ENCODE measurements at places on chromosomes 13 and 19.

DNA sequence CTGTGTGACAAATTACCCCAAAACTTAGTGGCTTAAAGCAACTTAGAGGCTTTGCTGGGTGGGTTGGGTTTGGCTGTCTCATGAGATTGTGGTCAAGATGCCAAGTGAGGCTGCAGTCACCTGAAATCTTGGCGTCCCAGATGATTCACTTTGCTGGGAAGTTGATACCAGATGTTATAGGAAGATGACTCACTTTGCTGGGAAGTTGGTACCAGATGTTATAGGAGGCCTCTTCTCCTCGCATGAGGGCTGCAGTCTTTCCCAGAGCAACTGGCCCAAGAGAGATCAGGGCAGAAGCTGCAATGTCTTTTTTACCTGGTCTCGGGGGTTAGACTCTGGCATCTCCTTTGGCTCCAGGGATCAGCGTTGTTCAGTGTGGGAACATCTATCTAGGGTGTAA is 16.8 kb downstream of the TEX29 start:
- DNase-seq = no peak

GRCh38 chr13:75372923-75373841 is 108.8 kb downstream of the TBC1D4 start:
- peak; percentile 9 for DNase-seq

DNA sequence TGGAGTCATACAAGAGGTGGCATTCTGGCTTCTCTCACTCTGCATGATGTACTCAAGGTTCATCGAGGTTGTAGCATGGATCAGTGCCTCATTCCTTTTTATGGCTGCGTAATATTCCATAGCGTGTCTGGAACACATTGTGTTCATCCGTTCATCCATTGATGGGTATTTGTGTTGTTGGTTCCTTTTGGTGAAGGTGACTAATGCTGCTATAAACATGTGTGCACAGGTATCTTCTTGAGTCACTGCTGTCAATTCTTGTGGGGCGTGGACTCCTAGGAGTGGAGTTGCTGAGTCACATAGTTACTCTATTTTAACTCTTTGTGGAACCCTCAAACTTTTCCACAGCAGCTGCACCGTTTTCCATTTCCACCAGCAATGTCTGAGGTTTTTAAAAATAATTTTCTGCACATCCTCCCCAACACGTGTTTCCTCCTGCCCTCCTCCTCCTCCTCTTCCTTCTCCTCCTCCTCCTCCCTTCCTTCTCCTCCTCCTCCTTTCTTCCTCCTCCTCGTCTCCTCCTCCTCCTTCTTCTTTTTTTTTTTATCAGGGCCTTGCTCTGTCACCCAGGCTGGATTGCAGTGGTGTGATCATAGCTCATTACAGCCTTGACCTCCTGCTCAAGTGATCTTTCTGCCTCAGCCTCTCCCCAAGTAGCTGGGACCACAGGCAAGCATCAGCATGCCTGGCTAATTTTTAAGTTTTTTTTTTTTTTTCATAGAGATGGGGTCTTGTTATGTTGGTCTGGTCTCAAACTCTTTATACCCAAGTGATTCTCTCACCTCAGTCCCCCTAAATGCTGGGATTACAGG is 2.0 kb upstream of the TMEM221 start:
- DNase-seq = no peak

DNA sequence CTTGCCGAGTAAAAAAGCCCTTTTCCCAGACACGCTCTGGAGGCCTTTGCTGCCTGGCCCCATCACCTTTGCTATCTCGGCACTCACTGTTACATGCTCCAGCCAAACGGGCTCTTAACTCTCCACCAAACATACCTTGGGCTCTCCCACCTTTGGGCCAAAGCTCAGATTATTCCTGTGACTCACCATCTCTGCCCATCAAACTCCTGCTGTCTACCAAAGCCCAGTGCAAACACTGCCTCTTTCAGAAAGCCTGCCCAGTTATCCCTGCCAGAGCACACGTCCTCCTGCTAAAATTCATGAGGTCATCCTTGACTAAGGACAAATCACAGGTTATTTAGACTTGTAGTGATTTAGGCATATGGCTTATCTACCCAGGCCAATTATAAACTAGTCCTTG is 48.1 kb upstream of the SERPINE3 start:
- no peak for DNase-seq

GRCh38 chr19:3976495-3977241 is 5.8 kb upstream of the DAPK3 start:
- DNase-seq = no peak

DNA sequence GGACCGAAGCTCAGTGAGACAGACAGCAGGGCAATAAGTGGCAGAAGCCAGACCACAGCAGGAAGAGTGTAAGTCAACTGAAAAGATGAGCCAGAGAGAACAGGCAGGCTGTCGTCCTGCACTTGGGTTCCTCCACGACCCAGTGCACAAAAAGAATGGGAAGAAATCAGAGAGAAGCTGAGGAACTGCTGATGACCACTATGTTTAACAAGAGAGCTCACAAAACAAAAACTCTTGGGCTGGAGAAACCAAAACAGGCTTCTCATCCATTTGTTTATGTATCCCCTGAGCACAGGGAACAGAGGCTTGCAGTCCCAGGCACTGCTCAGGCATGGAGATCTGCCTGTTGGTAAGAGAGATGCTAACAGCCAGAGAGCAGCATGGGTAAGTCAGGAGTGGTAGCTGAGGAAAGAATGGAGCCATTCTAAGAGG is 14.0 kb downstream of the AKAP8L start:
- DNase-seq = no peak

- no peak for DNase-seq
Observed at GRCh38 chr13:108407495-108407894, 138.0 kb downstream of the TNFSF13B start.
